ENCODE measurements at places on chromosomes 5 and 9.

DNA sequence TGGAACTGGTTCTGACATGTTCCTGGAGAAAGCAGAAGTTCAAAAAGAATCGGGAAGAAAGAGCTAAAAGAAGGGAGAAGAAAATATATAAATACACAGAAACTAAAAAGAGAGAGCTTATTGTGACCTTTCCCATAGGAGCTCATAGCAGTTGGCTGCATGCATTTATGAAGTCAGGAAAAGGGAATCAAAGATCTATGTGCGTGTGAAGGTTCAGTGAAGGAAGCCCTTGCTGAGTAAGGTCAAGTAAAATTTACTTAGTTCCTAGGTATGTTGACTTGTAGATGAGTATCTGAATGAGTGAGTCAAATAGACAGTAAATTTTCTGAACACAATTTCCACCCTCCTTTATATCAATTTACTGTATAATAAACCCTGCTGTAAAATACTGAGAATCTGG lies 632.5 kb downstream of the SLCO4C1 start:
- no peak for DNase-seq

GRCh38 chr9:94806307-94806893 lies 79.9 kb downstream of the AOPEP start:
- DNase-seq = no peak

DNA sequence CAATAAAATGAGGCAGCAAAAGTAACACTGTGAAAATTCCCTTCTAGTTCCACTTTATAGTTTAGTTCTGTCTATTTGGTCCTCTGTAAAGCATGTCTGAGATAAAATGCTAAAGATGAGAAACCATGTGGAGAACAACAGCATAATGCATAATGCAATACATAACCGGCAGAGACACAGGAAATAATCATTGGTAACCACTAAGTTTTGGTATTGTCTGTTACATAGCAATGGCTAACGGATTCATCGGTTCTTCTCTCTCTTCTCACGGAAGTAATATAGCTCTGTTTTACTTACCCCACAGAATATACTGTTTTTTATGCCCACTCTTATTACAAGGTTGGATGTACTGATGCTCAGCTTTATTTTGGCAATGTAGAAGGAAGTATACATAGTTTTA lies 158.9 kb downstream of the FAM174A start:
- DNase-seq = no peak

DNA sequence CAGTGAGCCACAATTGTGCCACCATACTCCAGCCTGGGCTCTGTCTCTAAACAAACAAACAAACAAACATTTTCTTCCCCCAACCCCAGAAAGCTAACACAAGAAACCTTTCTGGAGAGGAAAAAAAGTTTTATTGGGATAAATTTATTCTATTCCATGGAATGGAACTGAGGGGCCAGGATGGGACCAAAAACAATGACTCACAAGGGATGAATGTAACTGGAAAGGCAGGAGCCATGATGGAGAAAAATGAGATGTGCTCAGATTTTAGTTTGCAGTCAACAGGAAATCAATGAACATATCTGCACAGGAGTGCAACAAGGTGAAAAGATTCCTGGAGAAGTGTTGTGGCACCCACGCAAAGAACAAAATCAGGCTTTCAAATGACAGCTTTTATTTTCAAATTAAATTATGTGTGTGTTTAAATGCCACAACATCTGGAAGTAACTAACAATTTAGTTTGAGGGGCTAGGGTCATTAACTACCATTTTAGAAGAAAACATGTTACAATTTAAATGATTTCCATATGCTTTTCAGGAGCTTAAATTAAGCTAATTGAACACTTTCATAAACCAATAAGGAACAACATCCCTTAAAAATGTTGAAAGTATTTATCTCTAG lies 208.6 kb downstream of the TSSK1B start:
- DNase-seq = no peak

DNA sequence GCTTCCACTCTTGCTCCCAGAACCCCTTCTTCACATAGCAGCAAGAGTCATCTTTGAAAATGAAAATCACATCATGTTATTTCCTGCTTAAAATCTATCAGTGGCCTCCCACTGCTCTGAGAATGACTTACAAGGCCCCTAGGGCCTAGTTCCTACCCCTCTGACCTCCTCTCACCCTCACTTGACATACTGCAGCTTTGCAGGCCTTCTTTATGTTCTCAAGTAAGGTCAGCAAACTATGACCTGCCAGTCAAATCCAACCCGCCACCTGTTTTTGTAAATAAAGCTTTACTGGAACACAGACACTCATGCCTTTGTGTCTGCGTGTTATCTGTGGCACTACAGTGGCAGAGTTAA lies 185.7 kb downstream of the NR3C1 start:
- DNase-seq = no peak

DNA sequence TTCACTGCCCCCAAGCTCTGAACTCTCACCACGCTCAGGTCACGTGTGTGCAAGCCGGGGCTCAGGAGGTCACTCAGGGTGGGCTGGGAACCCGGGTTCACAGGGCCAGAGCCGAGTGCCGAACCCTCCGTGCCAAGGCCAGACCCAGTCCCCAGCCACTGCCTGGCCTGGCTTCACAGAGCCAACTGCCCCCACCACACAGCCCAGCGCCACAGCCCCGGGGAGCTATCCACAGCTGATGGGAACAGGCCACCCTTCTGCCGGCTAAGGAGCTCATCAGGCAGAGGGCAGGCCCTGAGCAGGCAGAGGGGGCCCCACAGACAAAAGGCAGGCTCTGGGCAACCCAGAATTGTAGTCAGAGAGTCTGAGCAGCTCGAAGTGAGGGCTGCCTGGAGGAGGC lies 117.0 kb downstream of the VAV2 start:
- no peak for DNase-seq

DNA sequence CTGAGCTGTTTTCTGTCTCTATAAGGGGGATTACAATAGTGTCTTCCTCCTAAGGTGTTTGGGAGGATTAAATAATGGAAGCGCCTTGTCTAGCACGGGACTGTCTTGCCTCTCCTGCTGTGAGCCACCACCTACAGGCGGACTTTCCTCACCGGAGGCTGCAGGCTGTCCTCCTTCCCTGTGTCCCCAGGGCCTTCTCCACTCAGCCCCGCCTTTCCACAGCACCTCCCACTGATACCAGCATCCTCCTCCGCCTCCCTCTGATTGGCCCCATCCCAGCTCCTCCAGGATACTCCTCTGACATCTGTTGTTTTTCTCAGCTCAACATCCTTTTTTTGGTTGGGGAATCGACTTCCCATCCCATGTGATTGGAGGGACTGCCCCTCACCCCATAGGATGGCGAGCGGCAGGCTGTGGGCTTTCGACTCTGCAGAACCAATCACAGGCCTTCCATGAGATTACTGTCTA lies 851 bp upstream of the ZDHHC12 start:
- peak; percentile 52 for DNase-seq
